ENCODE measurements at places on chromosomes 12 and 14.

DNA sequence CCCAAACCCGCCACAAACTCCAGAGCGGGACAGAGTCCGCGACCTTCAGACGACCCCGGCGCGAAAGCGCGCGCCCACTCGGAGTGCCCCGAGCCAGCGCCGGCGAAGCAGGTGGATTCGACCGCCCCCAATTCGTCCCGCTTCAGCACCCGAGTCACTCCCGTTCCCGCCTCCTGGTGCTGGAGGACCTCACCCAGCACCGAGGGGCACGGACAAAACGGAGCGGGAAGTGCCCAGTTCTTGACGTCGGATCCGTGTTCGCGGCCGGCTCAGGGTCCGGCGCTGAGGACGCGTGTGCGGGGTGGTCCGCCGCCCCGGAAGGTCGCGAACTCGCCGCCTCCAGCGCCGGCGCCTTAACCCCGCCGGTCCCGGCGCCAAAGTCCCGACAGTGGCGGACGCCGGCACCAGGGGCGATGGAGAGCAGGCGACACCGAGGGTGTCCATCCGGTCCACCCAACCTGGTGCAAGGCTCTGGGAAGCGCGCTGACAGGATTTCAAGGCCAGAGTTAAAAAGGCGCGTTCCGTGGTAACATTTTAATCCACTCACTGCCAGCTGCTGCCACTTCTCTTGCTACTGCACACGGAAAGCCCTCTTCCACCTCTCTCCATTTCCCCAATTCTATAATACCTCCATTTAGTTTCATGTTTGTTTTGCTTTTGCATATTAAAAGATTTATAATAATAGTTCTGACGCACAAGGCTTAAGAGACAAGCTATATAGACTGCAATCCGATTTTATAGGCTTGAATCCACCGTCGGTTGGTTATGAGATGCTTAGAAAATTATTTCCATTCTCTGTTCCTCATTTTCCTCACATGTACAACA lies 240.0 kb upstream of the CPNE8 start:
- DNase-seq, result peak; percentile 9

DNA sequence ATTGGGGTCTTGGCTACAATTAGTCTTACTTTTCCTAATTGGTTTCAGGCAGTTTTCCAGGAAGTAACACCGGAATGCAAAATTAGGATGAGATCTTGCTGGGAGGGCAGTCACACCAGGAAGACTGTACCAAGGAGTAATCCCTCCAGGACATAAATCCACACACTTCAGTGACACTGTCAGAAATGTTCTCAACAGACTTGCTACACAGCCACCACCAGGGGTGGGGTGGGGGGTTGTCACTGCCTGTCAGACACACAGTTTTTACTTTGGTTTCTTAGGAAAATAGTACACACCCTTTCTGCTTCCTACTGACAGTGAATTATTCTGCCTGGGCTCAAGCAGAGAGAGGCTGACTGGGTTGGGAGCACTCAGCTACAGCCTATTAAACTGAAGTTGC lies 102.9 kb upstream of the CCDC196 start:
- no peak for DNase-seq

GRCh38 chr14:53494587-53494986 lies 341.5 kb upstream of the DDHD1 start:
- no peak for DNase-seq

DNA sequence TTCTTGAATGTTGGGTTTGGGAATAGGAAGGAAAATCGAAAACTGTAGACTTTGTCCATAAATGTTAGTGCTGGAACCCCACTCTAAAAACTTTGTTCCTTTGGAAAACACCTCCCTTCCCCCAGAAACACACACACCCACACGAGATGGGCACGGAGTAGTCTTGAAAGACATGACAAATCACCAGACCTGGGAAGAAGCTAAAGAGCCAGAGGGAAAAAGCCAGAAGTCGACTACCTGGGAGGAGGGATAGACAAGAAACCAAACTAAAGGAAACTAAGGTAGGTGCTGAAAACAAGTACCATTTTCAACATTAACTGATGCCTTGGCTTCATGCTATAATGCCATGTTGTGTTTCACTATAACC lies 925 bp upstream of the NANOG start:
- no peak for DNase-seq

GRCh38 chr12:12715128-12715458 lies 2.1 kb upstream of the CDKN1B start:
- DNase-seq, result no peak

DNA sequence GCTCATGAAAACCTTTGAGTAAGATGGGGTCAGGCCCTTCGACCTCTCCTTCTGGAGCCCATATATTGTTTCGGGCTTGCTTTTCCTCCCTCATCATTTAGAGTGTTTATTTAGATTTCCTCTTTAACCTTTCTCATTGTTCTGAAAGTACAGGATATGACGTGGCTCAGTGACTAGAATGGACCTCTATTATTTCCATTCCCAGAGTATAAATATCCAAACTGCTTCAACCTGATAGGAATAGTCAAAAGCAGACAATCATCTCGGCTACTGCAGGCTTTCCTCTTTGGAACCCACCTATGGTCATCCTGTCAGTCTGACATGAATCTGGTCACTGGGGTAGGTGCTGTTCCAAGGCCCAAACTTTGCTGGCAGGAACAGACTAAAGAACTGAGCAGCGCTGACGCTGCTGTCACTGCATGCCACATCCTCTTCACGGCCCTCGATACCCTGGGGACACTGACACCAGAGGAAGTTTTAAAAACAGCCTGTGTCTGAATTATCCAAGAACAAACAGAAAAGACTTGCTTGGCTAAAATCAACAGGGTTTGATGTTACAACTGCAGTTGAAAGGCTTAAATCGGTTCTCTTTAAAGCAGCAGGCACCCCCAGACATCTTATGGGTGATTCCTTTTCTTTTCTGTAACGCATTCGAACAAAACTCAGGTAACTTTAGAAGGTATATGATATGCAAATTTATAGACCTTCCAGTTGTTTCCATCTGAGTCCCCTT lies 5.0 kb upstream of the DDX47 start:
- DNase-seq, result no peak

DNA sequence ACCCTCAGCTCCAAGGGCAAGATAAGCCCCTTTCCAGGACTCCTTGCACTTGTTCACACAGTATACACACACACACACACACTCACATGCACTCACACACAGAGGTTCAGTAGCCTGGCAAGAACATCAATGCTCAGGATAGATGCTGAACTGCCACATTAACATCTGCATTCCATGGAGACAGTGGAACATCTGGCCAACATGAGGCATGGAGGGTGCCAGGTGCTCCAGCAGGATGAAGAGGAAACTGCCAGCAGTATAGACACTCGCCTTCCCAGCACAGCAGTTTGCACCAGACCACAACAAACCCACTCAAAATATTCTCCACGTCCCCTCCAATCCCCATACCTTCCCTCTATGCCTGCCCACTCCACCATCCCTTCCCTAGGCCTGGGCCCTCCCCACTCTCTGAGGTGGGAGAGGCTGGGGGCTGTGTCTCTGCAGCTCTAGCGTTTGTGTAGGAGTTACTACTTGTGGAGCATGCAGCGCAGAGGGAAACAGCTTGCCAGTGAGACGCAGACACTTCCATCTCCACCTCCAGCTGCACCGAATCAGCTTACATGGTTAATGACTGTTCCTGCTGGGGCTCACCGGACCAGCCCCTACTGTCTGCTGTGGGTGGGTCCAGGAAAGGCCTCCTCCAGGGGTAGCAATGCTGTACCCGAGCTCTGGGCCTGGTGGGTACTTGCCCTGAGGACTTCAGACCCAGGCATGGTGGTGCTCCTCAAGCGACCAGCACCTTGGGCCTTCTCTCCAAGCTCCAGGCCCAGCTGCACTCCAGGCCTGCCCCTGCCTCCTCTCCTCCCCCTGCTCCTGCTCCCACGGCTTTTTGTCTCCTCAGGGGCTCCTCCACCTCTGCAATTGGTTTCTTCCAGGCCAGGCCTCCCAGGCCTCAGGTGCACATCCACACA lies 18.6 kb upstream of the PLEKHG3 start:
- no peak for DNase-seq

GRCh38 chr14:71387753-71388152 lies 480.5 kb downstream of the PCNX1 start:
- DNase-seq, result no peak

DNA sequence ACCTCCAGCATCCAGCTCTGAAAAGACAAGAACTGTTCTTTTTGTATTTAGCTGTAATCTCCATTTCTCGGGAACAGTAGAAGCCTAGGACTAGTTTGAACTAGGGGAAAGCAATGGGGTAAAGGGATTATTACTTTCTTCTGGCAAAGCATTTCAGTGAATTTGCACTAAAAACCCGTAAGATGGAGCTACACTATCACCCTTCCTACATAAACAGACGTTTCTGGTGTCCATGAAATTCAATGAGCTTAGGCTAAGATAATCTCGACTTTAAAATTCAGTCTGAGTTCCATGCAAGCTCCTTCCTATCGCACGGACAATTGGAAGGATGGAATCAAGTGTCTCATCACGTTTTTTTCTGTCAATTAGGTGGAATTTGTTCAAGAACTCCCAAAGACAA lies 24.0 kb downstream of the ACSM4 start:
- DNase-seq, result no peak

- DNase-seq, result no peak
Measured at GRCh38 chr14:81366214-81366613, 33.9 kb downstream of the STON2 start.

- no peak for DNase-seq
Measured at GRCh38 chr14:75230140-75230792, 48.4 kb upstream of the FOS start.

DNA sequence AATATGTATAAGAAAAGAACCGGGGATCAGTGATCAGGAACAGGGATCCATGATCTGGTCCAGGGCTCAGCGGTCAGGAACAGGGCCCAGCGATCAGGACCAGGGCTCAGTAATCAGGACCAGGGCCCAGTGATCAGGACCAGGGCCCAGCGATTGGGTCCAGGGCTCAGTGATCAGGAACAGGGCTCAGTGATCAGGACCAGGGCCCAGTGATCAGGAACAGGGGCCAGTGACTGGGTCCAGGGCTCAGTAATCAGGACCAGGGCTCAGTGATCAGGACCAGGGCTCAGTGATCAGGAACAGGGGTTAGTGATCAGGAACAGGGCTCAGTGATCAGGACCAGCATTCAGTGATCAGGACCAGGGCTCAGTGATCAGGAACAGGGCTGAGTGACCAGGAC lies 56.3 kb downstream of the TMEM121 start:
- DNase-seq, result no peak

DNA sequence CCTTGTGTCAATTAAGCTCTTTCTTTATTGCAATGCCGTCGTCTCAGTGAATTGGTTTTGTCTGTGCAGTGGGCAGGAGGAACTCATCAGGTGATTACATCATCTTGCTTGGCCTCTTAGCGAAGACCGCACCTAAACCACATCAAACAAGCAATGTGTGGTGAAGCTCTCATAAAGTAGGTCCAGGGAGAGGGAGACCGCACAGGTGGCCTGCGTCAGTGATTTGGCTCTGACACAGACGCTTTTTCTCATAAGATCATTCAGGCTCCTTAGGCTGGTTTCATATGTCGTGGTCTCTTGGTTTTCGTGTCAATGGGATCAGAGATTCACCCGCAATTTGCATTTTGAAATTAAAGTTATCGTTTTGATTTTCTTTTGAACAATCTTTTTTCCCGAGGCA lies 6.7 kb upstream of the TESC start:
- DNase-seq, result no peak

DNA sequence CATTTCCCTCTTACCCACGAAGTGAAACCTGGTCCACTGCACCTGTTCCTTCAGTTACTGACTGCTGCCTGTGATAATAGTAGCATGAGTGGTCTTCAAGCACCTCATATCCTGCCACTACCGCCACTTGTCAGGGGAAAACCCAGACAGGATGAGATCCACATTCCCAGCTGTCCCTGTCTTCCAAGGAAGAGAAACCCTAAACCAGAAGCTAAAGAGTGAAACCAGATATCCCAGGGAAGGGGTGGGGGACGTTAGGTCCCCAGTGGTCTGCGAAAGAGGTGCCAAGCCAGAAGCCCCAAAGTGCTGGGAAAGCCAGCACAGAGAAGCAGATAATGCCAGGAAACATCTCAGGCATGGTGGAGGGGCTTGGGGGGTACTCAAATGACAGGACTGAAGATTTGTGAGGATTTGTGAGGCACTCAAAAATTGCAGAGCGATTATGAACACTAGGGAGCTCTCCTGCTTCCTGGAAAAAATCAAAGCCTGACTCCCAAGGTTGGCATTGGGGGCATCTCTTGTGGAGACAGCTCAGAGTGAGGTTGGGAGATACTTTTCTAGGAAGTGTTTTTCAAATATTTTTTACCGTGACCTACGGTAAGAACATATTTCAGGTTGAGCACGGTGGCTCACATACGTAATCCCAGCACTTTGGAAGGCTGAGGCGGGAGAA lies 77.9 kb downstream of the TMEM30B start:
- DNase-seq, result no peak

GRCh38 chr12:53995378-53996239 lies 4.4 kb upstream of the HOXC9 start:
- no peak for DNase-seq

DNA sequence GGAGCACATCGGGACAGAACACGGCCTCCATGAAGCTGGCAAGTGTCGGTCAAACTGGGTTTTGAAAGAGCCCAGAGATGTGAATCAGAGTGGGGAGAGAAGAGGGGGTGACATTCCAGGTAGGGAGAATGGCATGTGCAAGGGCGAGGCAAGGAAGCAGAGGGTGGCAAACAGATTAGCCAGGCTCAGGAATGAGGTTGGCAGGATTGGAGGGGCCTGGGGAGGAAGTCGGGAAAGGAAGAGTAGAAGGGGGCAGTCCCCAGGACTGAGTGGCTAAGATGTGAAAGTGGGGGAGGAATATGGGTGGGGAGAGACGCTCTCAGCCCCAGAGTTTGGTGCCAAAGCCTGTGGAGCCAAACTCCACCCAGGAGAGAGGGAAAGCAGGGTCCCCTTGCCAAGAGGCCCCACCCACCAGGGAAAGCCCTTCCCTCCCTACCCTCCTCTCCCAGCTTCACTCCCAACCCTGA lies 5.5 kb upstream of the HDAC7 start:
- no peak for DNase-seq

GRCh38 chr12:24815114-24815423 lies 133.8 kb downstream of the BCAT1 start:
- DNase-seq, result no peak

- DNase-seq, result peak; percentile 46
Measured at GRCh38 chr12:89353823-89354611, 1.7 kb upstream of the DUSP6 start.
